Aorta (tissue), 5 donors: ENCODE measurements at places on chromosomes 2 and 18.

DNA sequence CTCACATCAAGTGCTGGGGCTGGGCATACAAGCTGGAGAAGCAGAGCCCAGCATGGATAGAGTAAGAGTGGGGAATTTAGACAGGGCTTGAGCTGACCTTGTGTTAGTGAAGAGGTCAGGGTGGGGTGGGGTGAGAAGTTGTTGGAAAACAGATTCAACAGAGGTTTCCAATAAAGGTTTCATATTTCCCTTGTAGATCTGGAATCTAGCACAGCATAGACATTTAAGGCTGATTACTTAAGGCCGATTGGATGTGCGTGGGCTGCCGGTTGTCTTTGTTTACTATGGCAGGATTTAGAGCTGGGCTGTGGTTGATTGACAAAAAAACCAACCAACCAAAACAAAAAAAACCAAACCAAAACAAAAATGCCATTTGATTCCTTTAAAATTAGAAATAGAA is 114.9 kb upstream of the SEC11C start:
- no peaks in the 10 kb centered on the region for H3K27me3 ChIP-seq
- H3K4me1 ChIP-seq = peaks cover 2% of the 10 kb centered on the region
- no peak overlapping the region for H3K4me3 ChIP-seq
- no peak for DNase-seq
- no peaks in the 10 kb centered on the region for H3K36me3 ChIP-seq
- H3K27ac ChIP-seq = peak overlapping the region; percentile 90

GRCh38 chr2:16774091-16774490 is 108.5 kb upstream of the CYRIA start:
- H3K27me3 ChIP-seq = no peaks in the 10 kb centered on the region
- no peak for DNase-seq
- H3K4me3 ChIP-seq = no peak overlapping the region

- no peak overlapping the region for H3K27ac ChIP-seq
- H3K4me1 ChIP-seq = no peaks in the 10 kb centered on the region
- DNase-seq = no peak
- H3K4me3 ChIP-seq = no peak overlapping the region
These were observed 13.0 kb upstream of the CXCR1 start for GRCh38 chr2:218179782-218180181.

- peaks cover 4% of the 10 kb centered on the region for H3K4me1 ChIP-seq
- no peak overlapping the region for H3K4me3 ChIP-seq
- H3K27ac ChIP-seq = no peak overlapping the region
- H3K27me3 ChIP-seq = no peaks in the 10 kb centered on the region
- H3K36me3 ChIP-seq = no peaks in the 10 kb centered on the region
- DNase-seq = no peak
These were observed 202.9 kb upstream of the SP5 start for GRCh38 chr2:170512266-170512665.

GRCh38 chr2:220966636-220967035 is 605.5 kb downstream of the EPHA4 start:
- no peak for DNase-seq
- H3K36me3 ChIP-seq = no peaks in the 10 kb centered on the region
- no peaks in the 10 kb centered on the region for H3K27me3 ChIP-seq
- H3K27ac ChIP-seq = no peak overlapping the region
- H3K4me1 ChIP-seq = no peaks in the 10 kb centered on the region
- no peak overlapping the region for H3K4me3 ChIP-seq

DNA sequence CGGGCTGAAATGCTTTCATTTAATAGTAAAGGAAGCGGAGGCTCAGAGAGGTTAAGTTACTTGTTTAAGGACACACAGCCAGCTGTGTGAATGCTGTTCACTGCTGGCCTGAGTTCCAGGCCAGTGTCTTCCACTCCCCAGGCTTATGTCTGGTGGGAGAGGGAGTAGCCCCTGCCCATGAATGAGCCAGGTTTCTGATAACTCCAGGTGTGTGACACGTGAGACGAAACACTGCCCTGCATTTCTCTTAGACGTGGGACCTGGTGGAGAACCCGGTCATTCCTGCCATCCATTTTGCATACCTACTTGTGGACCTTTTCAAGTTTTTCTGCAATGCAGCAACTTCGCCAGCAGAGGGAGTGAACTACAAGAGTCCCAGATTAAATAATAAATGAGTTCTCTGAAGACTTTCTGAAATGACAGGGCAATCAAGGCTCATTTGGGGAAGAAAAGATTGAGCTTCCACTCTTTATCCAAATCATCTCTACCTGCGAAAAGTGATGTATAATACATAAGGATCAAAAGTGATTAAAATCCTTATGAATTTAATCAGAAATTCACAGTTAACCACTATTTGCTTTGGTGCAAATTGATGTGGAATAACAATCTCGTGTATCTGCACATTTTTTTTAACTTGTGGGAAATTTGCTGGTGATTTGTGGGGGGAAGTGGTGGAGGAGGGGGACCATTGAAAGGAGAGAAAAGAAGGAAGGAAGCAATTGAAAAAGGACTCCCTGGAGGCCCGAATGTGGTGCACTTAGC is 79.4 kb upstream of the ASB18 start:
- no peak for DNase-seq
- no peaks in the 10 kb centered on the region for H3K27me3 ChIP-seq
- no peak overlapping the region for H3K4me3 ChIP-seq
